ENCODE measurements at places on chromosomes 7 and 10.

DNA sequence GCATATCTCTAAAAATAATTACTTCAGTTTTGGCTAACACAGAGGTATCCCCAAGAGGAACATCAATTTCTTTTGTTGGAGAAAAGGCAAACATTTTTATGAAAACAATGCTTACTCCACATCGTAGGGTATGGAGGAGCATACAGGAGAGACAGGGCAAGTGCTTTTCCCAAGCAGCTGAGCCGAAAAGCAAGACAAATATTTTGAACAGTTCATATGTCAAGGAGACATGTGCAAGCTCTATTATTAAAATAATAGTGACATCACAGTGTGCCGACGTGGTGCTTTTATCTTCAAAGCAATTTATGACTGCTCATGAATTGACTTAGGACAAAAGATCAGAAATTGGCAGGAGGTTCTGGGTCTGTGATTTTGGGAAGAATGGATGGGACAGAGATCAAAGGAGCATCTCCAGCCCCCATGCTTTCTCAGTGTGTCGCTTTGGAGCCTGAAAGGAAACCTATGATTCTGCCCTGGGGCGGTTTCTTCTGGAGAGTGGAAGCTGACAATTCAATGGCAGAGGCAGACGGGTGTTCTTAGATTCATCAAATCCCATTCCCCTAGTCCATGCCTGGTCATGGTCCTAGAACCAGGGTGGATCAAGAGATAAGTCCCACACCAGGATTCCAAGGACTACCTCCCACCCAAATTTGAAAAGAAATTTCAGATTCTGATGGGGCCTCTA is 97.1 kb downstream of the JCAD start:
- DNase-seq, result no peak

- peak; percentile 19 for DNase-seq
Observed at GRCh38 chr10:49161411-49161997, 26.7 kb downstream of the TMEM273 start.

- no peak for DNase-seq
Observed at GRCh38 chr10:108421266-108421665, 1256.8 kb upstream of the SORCS1 start.

GRCh38 chr10:554182-554848 is 135.2 kb downstream of the DIP2C start:
- no peak for DNase-seq

DNA sequence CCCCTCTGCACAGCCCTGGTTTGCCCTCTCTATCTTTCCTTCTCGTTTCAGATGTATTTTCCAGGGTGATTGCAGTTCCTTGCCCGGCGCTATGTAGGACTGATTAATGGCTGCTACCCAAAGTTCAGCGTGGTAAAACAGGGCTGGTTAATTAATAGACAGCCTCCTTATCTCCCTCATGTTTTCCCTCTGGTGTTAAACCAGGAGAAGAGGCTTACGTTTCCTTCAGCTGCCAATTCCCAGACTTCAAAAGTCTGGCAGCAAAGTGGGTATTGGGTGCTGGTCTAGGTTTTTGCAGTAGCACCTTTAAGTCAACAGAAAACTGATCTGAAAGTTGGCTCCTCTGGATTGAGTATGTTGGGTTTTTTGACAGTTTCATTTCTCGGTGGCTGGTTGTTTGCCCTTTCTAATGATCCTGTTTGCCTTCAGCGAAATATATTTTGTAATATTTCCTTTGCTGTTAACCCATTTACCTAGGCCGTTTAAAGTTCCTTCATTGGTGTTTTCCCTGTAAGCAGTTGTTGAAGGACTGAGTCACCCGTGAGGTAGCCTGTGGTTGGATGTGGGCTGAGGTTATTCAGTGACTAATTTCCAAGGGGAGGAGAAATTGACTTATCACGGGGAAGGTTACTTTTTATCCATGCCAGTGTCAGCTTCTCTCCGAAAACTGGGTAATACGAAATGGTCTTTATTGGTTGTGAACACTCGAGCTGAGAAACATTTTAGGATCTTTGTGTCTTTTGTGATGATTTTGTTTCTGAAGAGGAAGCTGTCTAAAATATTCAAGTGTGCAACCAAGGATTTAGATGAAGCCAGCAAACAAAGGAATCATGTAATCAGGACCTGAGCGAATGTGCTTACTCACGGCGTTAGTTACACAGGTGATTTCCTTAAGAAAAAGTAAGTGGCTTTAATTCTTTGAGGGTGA is 257.2 kb downstream of the KIAA1217 start:
- DNase-seq, result peak; percentile 91

- DNase-seq, result no peak
Observed at GRCh38 chr10:57362811-57363210, 904.9 kb downstream of the IPMK start.

GRCh38 chr10:118585794-118586193 is 9.7 kb downstream of the PRLHR start:
- DNase-seq, result no peak

DNA sequence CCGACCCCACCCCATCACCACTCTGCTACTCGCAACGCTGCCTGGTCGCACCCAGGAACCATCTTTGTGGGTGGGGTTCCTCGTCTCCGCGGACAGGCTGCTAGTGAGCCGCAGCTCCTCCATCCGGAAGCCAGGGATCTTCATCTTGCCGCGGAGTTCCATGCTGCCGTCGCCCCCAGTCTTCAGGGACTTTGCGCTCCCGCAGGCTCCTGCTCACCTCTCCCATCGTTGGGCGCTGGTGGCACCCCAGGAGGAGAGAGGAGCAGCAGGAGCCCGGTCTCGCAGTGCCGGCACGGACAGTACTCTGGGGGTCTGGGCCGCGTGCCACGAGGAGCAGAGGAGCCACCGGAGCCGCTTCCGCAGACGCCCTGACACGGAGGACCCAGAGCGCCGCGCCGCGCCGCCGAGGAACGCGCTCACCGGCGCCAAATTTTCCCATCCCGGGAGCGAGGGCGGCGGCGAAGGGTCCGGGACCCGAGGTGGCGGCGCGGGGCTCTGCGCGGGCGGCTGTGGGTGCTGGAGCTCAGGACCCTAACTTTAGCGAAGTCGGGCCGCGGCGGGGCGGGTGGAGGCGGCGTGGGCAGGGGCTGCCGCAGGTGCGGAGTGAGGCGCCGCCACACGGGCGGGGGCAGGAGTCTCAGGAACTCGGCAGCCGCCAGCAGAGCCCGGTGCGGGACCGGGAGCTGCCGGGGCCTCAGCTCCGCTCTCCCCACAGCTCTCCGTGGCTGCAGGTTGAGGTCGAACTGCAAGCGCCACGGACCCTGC is 750.1 kb upstream of the SORCS1 start:
- no peak for DNase-seq

GRCh38 chr10:119526621-119527592 is 15.6 kb downstream of the RGS10 start:
- DNase-seq, result no peak

DNA sequence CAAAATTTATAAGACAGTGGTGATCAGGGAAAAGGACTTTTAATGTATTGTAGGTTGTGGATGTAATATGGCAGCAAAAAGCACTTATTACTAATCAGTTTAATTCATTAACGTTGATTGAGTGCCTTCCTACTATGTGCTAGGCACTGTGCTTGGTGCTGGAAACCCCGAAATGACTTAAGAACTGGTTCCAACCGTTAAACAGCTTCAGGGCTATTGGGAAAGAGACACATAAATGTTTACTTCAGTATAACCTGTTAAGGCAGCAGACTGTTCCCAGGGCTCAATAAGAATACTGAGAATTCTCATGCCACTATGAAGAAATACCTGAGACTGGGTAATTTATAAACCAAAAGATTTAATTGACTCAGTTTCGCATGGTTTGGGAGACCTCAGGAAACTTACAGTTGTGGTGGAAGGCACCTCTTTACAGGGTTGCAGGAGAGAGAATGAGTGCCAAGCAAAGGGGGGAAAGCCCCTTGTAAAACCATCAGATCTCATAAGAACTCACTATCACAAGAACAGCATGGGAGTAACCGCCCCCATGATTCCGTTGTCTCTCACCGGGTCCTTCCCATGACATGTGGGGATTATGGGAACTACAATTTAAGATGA is 1.1 kb upstream of the SLC25A13 start:
- no peak for DNase-seq

Measured in ACHN (cell line).